ENCODE measurements at places on chromosomes 7 and 10.

- DNase-seq: no peak
Observed at GRCh38 chr7:523347-524336, 4.0 kb upstream of the PDGFA start.

DNA sequence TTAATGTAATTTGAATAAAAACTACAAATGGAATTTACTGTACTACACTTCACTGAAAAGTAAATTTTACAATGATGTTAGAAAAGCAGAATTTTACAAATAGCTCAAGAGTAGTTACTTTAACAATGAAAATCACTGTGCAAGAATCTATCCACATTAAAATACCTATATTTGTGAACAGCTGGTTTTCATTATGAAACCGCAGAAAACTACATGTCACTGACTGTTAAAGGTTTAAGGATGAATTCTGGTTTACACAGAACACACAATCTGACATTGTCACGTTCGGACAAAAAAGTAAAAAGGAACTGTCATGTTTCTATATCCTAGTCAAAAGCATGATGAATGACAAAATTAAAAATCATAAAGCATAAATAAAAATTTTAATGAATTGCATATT is 415.3 kb upstream of the PRKCQ start:
- DNase-seq: no peak

DNA sequence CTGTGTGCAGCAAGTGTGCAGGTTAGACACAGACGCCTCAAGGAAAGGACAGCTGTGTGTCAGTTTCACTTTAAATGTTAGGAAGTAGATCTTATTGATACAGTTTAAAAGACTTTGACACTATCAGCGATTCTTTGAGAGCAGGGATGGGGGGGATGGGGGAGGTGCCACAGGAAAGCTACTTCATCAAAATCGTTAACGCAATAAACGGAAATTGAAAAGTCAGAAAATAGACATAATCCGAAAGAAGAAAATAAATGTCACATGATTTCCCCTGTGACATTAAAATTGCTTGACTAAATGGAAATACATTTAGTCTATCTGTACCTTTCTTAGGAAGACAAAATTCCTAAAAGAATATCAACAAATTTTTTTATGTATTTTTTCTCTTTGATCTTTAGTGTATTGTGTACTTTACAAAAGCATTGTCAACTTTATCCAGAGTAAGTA is 476 bp upstream of the ZNF33B start:
- no peak for DNase-seq

- no peak for DNase-seq
Observed at GRCh38 chr7:79454361-79454960, 994 bp upstream of the MAGI2 start.

Data from hepatic stellate cell (primary cell).